Hepatic stellate cell (primary cell): ENCODE measurements at places on chromosomes 6 and 20.

DNA sequence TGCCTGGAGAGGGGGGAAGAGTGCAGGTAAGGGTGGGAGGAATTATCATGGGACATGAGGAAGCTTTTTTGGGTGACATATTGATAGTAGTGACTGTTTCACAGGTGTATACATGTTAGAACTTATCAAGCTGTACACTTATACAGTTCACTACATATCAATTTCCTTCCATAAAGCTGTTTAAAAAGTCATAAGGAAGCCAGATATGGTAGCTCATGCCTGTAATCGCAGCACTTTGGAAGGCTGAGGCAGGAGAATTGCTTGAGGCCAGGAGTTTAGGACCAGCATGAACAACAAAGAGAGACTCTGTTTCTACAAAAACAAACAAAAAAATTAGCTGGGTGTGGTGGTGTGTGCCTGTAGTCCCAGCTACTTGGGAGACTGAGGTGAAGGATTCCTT, 21.7 kb downstream of the ZSCAN12 start:
- no peak for DNase-seq

GRCh38 chr20:10065154-10065833, 30.5 kb downstream of the ANKEF1 start:
- DNase-seq: no peak

DNA sequence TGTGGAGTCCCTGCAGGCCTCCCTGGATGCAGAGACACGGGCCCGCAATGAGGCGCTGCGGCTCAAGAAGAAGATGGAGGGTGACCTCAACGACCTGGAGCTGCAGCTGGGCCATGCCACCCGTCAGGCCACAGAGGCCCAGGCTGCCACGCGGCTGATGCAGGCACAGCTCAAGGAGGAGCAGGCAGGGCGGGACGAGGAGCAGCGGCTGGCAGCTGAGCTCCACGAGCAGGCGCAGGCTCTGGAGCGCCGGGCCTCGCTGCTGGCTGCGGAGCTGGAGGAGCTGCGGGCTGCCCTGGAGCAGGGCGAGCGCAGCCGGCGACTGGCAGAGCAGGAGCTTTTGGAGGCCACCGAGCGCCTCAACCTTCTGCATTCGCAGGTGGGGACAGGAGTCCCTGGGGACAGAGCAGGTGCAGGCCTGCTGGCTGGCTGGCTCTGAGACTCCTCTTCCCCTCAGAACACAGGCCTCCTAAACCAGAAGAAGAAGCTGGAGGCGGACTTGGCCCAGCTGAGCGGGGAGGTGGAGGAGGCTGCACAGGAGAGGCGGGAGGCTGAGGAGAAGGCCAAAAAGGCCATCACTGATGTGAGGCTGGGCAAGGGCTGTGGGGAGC, 44.7 kb downstream of the MYH7B start:
- no peak for DNase-seq

GRCh38 chr6:169227116-169227515, 26.5 kb downstream of the THBS2 start:
- no peak for DNase-seq

- no peak for DNase-seq
Observed at GRCh38 chr6:158640519-158640918, 4.0 kb downstream of the DYNLT1 start.
